ENCODE measurements at places on chromosomes 5 and 9.

DNA sequence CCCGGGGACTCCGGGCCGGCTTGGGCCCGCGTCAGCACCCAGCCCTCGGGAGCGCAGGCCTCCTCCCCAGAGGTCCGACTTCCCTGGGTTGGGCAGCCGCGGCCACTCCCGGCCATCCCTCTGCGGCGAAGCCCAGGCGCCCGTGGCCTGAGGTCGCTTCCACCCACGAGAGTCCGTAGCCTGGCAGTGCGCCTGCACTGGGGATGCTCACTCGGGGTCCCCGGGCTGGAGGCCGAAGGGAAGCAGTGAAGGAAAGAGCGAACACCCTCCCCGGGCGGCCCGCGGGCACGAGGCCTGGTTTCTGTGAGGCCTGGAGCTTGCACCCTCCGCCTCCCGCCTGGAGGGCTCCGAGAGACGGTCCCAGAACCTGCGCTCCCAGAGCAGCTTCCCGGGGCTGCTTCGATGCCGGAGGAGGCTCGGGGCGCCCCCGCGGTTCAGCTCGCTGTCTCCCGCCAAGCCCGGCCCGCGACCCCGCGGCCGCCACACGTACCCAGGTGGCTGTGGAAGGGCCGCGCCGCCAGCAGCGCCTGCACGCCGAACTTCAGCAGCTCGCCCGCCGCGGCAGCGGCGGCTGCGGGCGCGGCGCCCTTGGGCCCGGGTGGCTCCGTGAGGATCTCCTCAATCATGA is 607 bp downstream of the BARX1 start:
- DNase-seq = no peak

- no peak for DNase-seq
Measured at GRCh38 chr5:39570403-39571027, 145.7 kb upstream of the DAB2 start.

DNA sequence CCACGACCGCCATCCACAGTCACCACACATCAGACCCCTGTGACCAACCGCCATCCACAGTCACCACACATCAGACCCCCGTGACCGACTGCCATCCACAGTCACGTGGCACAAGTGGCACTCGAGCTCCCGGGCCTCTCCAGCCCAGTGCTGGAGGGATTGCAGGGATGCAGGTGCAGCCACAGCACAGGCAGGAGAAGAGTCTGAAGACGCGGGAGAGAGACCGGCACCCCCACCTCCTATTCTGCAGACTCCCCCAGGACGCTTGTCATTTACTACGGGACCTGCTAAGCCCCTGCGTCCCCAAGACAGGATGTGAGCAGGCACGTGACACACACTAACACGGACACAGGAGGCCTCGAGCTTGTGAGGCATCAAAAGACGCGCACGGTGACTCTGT is 21.1 kb downstream of the TERT start:
- no peak for DNase-seq

DNA sequence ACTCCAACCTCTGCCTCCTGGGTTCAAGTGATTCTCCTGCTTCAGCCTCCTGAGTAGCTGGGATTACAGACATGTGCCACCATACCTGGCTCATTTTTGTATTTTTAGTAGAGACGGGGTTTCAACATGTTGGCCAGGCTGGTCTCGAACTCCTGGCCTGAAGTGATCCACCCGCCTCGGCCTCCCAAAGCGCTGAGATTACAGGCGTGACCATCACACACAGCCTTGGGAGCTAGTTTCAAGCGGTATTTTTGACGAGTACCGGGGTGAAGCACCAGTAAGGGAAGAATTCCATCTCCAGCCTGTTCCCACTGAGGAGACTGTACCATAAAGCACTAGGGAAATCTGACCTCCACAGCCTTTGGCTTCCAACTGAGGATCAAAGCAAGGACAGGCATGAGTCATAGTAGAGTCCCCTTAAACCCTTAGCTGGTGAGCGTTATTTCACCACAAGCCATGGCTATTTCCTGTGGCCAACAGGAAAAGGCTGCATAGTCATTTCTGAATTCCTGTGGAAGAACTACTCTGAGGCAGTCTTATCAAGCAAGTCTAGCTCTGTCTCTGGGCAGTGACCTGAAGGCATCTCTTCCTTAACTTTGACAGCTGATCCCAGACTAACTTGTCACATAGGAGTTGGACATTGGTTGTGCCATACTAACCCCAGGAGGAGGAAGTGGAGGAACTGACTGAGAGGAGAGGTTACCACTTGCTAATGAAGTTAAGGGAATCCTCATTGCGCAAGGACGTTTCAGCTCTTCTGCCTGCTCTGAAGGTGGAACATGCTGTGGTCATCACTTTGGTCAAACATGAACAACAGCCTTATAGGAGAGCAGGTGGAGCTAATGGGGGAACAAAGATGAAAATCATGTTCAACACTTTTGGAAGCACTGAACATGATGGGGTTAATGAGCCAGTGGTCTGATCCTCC is 85.8 kb upstream of the DMRT1 start:
- DNase-seq = no peak

DNA sequence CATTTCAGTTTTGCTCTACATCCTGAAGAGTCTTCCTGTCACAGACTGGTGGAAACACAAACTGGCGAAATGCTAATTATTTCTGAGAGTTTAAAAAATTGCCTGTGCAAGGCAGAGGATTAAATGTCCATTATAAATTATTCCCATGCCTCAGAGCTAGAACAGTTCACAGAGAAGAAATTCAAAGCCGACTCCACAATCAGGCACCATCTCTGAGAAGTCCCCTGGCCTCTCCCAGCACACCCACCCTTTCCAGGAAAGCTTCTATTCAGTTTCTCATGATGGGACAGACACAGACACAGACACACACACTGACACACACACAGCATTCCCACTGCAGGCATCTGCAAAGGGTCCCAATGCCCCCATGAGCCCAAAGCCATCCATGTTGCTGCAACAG is 253.1 kb downstream of the DENND1A start:
- DNase-seq = no peak

- DNase-seq = no peak
Measured at GRCh38 chr9:16516891-16517290, 353.6 kb downstream of the BNC2 start.

DNA sequence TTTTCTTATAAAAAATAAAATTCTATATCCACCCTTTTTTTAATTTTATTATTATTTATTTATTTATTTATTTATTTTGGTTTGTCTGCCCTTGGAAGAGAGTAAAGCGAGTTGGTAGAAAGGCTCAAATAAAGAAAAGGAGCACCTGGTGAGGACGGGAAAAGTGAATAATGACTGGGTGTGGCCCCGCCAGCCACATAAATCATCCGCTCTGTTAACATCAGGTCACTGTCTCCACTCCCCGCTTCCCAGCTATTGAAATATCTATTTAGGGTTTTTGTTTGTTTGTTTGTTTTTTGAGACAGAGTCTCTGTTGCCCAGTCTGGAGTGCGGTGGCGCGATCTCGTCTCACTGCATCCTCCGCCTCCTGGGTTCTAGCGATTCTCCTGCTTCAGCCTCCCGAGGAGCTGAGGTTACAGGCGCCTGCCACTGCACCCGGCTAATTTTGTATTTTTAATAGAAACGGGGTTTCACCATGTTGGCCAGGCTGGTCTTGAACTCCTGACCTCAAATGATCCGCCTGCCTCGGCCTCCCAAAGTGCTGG is 844 bp downstream of the POLR3G start:
- no peak for DNase-seq

DNA sequence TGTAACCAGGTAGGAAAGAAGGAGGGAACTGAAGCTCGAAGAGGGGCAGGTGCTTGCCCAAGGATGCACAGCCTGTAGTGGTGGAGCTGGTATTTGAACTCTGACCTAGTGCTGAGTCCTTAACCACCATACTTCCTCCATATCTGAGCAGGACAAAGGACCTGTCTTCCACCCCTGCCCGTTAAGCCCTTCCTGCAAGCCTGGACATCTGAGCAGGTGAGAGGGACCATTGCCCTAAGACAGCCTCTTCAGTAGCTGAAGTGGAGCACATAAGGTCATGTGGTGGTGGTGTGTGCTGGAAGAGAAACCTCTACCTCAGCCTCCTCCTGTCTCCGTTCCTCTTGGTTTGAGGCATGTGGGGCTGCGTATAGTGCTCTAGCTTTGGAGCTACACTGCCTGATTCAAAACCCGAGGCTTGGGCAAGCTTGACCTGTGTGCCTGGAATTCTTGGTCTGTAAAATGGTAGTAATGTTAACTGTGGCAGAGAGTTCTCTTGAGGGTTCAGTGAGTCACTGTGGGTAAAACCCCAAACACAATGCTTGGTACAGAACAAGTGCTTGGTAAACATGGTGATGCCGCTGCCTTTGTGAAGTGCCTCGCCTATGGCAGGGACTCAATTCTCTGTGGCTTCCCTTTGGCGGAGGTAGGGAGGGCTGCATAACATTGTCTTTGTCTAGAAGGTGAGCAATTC is 7.4 kb downstream of the GALNT10 start:
- DNase-seq = no peak

DNA sequence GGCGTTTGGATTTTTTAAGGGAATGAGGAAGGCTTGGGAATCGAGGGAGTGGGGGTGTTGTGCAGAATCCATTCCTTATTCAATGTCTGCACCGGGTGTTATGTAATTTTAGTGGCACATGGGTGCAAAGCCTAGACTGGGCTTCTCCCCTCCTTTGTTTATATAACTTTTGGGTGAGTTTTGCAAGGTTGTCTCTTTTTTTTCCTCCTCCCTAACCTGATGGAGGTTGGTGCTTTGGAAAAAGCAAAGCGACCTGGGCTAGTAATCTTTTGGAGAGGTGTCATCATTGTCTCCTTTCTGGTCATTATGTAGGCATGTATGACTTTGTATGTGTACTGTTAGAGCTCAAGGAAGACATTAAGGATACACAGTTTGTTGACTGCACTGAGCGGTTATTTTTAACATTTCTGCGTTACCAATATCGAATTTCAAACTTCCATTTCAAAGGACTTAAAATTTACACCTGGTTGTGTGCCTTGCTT is 3.1 kb downstream of the SMARCA2 start:
- DNase-seq = no peak

DNA sequence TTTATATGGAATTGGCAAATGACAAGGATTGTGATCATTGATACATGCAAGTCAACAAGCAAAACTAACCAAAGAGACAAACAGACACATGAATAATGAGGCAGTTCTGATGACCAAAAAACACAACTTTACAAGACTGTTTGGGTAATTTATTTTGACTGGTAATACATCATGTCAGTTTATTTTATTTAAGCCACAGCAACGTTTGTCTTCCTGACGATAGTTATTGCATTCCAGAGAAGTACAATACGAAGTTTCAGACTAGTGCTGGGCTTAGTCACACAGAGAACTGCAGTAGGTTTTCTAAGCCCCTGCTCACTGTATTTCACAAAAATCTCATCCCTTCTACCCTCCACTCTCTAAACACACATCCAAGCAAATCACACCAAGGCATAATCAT is 514.2 kb downstream of the RAB3C start:
- DNase-seq = no peak

GRCh38 chr5:14125262-14125661 is 17.9 kb upstream of the TRIO start:
- DNase-seq = no peak

- no peak for DNase-seq
Measured at GRCh38 chr9:78958892-78959291, 612.9 kb upstream of the TLE4 start.

DNA sequence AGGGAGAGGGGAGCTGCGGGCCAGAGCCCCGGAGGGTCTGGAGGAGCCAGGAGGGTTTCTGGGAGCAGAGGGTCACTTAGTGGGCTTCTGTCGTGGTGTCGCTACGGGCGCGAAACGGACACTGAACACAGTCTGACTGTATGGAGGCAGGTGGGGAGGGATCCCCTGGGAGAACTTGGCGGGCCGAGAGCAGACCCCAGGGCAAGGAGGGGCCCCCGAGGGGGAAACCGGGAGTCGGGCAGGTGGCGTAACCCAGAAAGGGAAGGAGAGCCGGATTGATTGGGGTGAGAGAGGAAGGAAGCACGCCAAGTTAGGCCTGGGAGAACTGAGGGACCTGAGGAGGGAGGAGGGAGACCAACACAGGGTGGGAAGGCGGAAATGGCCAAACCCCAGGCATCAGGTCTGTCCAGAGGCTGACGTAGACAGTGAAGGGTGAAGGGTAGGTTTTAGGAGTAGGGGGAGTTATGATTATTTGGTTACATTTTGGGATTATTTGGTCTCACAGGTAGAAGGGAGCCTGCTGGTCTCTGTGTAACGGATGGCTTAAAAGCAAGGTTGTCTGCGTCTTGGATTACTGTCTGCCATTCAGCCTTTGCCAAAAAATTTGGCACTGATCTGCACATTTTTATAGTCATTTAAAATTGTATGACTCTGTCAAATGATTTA is 3.3 kb upstream of the MSMP start:
- no peak for DNase-seq

DNA sequence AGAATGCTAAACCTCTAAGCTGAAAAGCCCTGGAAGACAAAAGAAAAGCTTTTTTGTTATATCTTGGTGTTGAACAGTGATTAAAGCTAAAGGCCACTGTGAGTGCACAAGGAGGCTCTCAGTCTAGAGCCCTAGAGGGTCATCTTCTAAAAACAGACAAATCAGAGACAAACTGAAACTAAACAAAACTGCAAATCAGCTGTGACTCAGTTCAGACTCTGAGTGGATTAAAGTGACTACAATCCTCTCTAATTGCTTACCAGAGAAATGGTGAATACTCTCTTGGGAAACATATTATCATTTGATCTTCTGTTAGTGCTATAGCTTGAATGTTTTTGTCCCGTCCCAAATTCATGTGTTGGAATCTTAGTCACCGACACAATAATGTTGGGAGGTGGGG is 491.9 kb downstream of the CDH18 start:
- no peak for DNase-seq

DNA sequence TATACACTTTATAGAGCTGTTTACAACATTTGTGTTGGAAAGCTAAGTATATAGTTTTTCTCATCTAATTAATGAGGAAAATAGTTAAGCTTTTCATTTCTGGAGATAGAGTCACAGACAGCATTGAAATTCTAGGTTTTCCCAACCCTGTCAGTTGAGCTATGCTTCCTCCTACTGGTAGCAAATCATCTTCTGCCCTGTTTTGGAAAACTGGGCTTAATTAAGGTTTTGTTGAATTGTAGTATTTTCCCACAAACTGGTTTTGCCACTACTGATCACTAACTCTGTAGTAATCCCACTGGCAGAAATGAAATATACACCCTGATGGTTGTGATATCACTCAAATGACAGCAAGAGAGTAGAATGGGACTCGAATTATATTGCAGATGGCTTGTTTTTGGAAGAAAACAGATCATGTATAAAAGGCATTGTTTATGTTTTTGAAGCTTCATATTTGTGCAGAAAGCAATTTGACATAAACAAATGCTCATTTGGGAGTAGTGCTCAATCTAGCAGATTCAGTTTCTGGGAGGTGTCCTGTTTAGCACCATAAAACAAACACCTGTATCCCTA is 46.6 kb downstream of the CD180 start:
- no peak for DNase-seq

- DNase-seq = no peak
Measured at GRCh38 chr5:107671742-107672210, 1.0 kb upstream of the EFNA5 start.

- no peak for DNase-seq
Measured at GRCh38 chr5:32687499-32687831, 23.7 kb upstream of the NPR3 start.

GRCh38 chr9:91274949-91275492 is 86.7 kb downstream of the AUH start:
- DNase-seq = no peak
